Esophagus squamous epithelium (tissue), 5 donors: ENCODE measurements at places on chromosomes 12 and 14.

DNA sequence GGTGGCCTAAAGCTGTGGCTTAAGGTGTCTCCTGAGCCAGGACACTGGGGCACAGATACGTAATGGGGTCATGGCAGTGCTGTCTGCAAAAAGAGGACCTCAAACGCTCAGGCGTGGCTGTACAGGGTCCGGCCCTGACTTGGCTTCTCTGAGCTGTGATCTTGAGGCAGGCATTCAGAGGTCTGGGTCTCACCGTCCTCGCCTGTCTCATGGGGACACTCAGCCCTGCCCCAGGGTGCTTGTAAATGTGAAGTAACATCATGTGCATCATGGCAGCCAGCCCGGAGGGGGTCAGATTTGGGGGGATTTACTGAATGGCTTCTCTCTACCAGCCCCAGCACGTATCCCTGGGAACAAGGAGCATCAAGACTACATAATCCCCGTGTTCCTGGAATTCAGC, 28.8 kb downstream of the DIO3 start:
- DNase-seq = no peak

GRCh38 chr12:66359300-66359699, 57.0 kb downstream of the HELB start:
- DNase-seq = no peak

DNA sequence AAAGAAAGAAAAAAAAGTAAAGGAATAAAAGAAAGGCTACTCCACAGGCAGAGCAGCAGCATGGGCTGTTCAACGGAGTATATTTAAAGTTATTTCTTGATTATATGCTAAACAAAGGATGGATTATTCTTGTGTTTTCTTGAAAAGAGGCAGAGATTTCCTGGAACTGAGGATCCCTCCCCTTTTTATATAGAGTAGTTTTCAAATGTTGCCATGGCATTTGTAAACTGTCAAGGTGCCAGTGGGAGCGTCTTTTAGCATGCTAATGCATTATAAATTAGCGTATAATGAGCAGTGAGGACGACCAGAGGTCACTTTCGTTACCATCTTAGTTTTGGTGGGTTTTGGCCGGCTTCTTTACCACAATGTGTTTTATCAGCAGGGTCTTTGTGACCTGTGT, 383.0 kb downstream of the PCNX1 start:
- DNase-seq = no peak

DNA sequence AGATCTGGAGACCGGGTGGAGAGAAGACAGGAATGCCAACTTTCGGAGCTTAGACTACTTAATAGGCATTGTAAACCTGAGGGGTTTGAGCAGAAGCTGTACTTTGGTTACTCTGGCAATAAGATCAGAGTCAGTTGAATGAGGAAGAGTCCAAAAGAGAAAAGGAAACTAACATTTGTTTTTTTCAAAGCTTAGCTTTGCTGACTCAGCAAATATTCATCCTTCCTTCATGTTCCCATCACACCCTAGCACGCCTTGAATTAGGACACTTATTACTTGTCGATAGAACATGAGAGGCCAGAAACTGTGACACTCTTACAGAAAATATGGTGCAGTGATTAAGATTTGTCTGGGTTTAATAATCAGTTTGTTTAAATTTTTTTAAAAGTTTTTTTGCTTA, 266.9 kb upstream of the ATP2B1 start:
- DNase-seq = no peak

- DNase-seq = no peak
Measured at GRCh38 chr14:104813286-104813685, 12.4 kb downstream of the ZBTB42 start.

GRCh38 chr12:50562520-50563433, 58.0 kb downstream of the DIP2B start:
- DNase-seq = no peak

- peak; percentile 6 for DNase-seq
Measured at GRCh38 chr14:55271572-55272298, 514 bp downstream of the FBXO34 start.
